Breast epithelium (tissue), 4 donors: ENCODE measurements at places on chromosomes 12 and 14.

- DNase-seq: no peak
These were observed 100.5 kb upstream of the SLC38A2 start for GRCh38 chr12:46472893-46473633.

DNA sequence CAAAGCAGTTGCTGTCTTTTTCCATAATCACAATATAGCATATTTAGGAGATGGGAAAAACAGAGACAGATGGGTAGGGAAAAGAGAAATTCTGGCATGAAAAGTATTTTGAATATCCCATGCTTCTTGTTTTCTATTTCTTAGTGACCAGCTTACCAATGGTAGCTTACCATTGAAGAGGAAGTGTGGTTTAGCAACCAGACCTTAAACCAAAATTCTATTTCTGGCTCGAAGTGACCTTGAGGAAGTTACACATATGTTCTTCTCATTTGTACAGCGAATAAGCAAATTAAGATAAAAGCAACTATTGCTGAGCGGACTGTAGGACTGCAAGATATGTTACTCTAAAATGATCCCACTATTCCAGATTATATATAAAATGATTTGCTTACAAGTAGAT is 82.9 kb downstream of the FGD4 start:
- DNase-seq: no peak

DNA sequence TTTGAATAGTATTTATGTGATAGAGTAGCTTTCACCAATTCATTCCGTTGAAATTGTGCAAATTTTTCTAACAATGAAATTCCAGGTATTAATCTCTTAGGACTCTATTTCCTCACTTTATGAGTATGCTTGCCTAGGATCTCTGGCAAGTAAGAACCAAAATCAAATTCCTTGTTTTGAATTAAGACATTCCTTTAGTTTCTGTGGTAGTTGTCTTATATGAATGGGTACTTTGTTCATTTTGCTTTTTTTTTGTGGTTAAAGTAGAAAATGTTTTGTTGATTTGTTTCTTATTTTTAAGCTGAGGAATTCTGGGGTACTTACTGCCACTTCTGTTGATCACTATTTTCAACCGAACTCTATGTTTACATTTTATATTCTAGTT is 59.8 kb downstream of the KITLG start:
- no peak for DNase-seq

GRCh38 chr12:56221232-56221756 is 428 bp downstream of the RNF41 start:
- peak; percentile 74 for DNase-seq

DNA sequence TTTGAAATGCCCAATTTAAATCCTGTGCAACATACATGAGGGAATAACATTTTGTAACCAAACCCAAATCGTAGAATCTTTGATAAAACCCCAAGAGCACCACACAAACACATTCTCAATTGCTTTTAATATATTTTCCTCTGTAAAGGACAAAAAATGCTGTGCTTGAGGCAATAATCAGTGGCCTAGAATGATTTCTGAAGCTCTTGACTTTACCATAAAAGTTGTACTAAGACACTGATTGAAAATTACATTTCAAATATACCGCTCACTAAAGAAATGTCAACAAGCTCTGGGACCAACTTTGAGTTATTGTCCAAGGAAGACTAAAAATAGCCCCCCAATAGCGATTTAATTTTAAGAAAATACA is 1.5 kb downstream of the EML5 start:
- no peak for DNase-seq

DNA sequence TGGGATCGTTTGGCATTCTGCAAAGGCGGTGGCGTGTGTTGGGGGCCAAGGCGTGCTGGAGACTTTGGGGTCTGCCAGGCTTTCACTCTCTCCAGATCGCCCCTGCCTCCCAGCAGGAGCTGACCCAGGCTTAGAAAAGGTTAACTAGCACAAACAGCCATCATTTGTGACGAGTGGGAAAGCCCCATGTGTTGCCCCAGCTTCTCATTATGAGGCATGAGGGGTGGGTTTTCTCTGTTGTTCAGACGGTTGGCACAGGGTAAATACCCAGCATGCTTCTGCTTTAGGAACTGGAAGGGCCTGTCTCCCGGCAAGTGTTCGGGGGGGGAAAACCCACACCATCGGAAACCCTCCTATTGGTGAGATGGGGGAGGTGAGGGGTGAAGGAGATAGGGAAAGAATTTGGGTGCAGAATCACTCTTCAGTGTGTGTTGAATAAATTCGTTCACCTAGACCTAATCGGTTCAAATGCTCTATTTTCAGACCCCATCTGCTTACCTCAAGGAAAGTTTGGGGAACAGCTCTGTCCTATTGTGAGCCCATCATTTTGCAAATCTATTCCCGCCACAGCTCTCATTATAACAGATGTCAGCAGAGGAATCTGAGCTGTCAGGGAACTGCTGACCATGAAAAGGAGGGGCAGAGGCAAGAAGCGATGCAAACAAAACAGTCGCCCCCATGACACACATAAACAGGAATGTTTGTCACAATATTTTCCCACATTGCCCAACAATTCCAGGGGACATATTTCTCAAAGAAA is 34.7 kb upstream of the C12orf42 start:
- no peak for DNase-seq

DNA sequence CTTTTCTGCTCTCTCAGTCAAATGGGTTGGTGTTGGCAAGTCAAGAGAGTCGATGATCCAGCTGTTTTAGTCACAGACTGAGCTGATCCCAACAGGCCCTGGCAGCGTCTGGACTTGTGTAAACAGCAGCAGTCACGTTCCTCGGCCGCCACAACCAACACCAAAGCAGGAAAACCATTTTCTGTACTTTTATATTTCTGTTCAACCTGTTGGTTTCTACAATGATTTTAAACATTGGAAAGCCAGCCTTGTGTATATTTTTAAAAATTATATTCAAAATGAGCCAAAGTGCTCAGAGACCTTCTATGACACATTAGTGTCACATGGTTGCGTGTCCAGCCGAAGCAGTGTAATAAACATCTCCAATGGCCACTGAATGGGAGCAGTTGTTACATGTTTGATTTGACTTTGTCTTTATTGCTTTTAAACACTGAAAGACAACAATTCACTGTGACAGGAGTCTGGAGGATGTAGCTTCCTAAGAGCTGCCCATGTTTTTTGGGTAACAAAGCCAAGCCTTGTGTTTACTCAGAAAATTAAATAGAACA is 5.9 kb upstream of the SIVA1 start:
- DNase-seq: no peak

GRCh38 chr14:90483571-90483974 is 86.7 kb downstream of the CALM1 start:
- DNase-seq: no peak

GRCh38 chr14:85530626-85531025 is 682 bp downstream of the FLRT2 start:
- DNase-seq: no peak

DNA sequence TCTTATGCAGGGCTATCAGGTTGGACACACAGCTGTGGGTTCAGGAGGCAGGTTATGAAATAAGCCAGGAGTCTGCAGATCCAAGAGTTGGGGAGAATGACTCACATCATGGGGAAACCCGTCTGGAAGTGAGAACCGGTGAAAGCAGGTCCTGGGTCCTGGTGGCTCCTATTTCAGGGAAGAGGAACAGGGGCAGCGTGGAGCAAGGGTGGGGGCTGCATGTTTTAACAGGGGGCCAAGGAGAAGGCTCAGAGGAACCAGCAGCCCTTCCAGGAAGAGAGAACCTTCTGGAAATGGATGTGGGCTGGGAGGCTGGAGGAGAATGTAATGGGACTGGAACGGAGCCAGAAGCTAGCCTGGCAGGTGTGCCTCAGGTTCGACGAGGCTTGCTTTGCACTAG is 7.8 kb upstream of the KRT74 start:
- DNase-seq: no peak

- no peak for DNase-seq
These were observed 168.3 kb downstream of the PAWR start for GRCh38 chr12:79522257-79522988.

DNA sequence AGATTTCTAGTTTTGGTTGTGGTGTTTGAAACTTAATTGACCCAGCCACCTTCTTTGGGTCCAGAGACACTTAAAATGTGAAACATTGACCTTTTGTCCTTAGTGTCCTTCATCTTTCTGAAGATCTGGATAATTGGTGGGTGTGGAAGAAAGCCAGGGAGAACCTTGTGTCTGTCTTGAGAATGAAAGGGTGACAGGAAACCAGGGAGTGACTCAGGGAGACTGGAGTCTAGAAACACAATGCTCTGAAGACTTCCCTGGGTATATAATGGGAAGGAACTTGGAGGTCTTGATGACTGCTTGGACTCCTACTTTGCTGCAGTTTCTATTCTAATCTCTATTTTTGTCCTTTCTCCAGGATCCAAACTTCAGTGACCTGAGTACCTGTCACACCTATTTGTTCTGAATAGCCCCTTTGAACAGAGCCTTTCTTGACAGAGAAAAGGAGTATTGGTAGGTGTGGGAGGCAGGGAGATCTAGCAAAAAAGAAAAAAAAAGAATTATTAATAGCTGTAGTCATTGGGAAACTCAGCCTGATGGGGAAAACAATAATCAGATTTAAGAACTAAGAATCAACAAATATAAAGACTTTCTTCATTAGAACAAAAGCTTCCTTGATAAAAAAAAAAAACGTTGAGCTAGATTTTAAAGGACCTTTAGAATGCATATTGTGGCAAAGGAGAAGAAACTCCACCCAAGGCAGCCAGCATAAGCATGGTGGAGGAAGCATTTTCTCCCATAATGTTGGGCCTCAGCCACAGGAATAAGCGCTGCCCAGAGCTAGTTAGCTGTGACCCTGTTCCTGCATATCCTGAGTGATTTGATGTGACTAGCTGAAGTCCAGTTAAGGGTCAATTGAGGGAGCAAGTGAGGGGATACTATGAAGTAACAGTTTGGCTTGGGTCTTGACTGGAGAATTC is 77.9 kb upstream of the HOXC13 start:
- no peak for DNase-seq

DNA sequence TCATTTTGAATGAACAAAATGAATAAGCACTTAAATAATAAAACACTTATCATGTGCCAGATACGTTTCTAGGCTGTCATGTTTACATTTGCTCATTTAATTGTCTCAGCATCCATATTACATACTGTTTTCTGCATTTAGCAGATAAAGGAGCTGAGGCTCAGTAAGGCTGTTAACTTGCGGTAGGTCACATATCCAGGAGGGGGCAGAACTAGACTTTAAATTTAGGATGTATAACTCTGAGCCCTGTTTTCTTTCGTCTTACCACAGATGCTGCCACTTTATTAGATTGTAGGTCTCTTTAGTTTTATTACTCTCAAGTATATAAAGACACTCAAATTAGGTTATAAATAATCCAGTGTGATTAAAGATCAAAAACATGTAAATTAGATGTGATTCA is 17.7 kb downstream of the IRAK4 start:
- DNase-seq: no peak

- DNase-seq: no peak
These were observed 82.8 kb downstream of the BORCS5 start for GRCh38 chr12:12439636-12440035.

DNA sequence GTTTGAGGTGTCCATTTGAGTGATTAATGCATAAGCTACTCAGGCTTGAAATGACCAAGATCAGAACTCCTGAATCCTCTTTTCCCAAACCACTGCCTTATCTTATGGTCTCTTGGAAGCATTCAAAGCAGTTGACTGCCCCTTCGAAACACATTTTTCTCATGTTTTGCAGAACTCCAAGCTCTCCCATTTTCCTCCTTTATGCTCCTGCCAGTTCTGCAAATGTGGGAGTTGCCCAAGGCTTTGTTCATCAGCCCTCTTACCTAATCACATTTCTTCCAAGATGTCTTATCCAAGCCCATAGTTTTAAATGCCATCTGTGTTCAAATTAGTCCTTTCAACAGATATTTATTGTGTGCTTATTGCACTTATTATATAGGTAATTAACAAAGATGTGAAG is 1.8 kb upstream of the DNAAF2 start:
- DNase-seq: no peak

DNA sequence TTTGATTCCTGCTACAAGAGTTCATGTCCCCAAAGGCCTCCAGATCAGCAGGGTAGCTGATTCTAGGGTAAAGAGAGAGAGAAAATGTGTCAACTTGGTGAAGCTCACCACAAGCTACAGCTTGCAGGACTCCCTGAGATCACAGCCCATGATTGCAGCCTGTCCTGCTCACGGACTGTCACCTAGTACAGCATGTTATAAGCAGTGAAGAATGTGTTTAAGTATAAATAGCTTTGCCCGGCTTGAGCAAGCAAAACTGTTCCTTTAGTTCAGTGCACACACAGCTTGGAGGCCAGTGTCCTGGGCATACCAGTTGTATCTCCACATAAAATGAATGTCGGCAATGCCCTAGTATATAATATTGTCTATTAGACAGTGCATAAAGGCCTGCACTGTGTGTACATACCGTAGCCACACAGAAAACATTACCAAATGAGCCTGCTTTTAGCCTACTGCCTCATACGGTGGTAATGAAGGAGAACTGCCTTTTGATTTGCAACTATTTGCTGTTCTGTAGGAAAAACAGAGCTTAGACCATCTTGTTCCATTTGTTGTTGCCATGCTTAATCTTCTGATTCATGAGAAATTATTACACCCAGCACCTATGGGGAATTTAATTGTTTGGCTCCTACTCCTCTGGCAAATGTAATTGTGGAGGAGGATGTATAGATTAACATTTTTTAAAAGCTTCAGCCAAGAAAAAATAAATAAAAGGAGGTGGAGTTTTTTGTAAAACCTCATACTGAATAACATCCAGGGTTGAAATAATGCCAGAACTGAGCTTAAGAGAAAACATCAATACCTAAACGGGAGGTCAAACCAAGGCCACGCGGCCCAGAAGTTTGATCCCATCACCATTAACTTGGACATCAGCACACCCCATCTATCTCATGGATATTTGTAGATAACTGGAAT is 108.1 kb upstream of the G2E3 start:
- DNase-seq: no peak

DNA sequence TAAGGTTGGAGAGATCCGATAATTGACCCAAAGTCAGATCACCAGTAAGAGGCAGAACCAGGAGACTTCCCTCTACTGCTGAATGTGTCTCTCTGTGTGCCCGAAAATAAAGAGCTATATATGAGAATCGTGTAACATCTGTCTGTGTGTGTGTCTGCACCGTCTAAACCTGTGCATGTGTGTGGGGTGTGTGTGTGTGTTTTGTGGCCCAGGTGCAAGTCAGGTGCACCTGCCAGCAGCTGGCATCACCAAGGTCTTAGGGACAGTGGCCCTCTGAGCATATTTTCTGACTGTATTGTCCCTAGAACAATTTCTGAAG is 24.7 kb upstream of the KRT78 start:
- DNase-seq: no peak

DNA sequence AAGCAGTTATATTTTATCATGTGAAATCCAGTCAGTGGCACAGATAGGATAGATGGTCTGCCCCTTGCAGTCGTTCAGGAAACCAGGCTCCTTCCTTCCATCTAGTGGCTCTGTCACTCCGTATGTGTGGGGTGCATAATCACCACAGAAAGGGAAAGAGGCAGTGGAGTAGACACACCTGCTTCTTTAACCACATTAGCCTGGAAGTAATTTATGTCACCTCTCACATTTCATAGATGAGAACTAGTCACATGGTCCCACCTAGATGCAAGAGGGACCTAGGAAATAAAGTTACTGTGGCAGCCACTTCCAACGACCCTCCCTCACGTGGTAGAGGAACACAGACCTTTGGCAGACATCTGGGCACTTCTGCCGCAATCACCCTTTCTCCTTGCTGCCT is 14.2 kb upstream of the RNU6-8 start:
- no peak for DNase-seq
